ENCODE measurements at places on chromosomes 1 and 21.
A peak's percentile ranks its signal among the peaks of the same experiment; 100 is the strongest.

DNA sequence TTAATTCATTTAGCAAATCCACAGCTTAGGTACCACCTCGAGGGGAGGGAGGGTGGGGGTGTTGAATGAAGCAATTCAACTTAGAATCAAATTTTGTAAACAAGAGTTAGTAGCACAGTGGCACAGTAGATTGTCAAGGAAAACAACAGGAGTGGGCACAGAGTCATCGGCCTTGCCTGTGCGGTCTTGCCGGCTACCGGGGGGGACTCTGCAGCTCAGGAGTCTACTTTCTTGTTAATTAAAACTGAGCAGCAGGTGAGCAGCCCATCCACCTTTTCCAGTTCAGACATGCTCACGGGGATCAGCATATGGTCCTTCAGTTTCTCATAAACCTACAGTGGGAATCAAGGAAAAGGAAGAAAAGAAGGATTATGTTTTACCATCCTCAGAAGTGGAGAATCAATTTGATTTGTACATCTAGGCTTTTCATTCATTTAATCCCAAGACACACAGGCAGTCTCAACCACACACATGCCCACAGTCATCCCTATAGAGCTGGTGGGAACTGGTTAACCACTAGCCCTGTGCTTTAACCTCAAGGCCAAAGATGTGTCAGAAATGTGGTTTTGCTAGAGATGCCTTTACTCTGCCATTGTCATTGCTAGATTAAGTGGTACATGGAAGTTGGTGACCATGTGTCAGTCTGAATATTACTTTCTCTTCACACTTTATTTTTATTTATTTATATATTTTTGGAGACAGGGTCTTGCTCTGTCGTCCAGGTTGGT, 45.0 kb upstream of the BCL10 start:
- DNase-seq, result peak; percentile 88

- peak; percentile 76 for DNase-seq
Observed at GRCh38 chr1:214584805-214585766, 17.9 kb upstream of the CENPF start.

DNA sequence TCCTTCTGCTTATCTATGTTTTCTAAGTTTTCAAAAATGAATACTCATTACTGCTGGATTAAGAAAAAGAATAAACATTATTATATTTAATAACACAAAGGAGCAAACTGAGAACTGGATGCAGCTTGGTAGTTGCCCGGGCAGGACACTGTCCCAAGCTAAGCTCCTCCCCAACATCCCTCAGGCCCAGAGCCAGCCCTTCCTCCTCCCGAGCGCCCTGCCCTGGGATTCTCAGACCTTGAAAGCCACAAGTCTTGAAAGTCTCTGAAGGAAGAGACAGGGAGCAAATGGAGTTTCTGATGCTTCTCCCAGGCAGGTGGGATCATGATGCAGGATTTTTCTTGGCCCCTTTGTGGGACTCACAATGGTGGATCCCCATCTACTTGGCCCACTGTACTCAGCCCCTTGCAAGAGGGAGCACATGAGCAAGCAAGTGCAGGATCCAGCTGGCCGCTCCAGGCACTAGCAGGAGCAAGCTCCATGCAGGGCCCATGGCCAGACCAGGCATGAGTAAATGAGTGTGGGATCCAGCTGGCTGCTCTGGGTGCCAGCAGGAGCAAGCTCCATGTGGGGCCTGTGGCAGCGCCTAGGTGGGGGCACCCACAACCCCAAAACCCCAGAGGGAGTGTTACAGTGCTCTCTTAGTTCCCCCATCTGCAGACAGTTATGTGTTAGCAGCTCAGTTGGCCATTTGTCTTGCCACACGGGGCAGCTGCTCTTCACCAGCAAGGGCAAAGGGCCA, 32.1 kb upstream of the RAB4A start:
- DNase-seq, result peak; percentile 36

- DNase-seq, result no peak
Observed at GRCh38 chr1:178973652-178974101, 52.0 kb upstream of the FAM20B start.

GRCh38 chr1:178371933-178372388, 124.8 kb downstream of the CLEC20A start:
- no peak for DNase-seq

- DNase-seq, result no peak
Observed at GRCh38 chr1:75394386-75395139, 216.4 kb downstream of the SLC44A5 start.

DNA sequence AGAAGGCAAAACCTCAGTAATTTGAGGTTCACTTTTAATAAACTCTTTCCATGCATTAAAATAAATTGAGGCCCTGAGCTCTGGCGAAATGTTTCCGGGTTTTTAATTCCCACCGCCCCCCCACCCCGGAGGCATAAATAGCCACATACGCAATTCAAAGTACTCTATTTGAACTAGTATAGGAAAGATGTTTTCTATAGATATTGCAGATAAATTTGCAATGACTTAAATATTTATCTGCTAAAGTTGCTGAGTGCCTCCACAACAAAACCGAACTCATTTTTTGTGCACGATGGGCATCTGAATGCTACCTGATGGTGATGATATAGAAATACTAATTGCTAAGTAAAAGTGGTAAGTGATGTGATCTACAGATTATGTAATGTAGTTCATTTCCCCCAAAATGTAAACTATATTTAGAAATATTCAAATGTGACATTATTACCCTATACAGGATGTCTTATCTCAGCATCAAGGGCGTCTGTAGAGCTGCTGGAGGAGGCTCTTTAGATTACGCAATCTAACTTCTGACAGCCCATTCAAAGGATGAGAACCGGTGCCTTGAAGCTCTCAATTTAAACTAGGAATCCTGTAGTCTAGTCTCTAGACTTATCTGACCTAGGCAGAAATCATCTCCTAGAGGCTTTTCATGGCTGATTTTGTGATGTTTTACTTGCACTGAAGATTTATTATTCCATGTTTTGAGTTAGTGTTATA, 8.5 kb downstream of the IRF2BP2 start:
- DNase-seq, result peak; percentile 72

GRCh38 chr1:165342587-165342986, 13.9 kb downstream of the LMX1A start:
- DNase-seq, result no peak

DNA sequence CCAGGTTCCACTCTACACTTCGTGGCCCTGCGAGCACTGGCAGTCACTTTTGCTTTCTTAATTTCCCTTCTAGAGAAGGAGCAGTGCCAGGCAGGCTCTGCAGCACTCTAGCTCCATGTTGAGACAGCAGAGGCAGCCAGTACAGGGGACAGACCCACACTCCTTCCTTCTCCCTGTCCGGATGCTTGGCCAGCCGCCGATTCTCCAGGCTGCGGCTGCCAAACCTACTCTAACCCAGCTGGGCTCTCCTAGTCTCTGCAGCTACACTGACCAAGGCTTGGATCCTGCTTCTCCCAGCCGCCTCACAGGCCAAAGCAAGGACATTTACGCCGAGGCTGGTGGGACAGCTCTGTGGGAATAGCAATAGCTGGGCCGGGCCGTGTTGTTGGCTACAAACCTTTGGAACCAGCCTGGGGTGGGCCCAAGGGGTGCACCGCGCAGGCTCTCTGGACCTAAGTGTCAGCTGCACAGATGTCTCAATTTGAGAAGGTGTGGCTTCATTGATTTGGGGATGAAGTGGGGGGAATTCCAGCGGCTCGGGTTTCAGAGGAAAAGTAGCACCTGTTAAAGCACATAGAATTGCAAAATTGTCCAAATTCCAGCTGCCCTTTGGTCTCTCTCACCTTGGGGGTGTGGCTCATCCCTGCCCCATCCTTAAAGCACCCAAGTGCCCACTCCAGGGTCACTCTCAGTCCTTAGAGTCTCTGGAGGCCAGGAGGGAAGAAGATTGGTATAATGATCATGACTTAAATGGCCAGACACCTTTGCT, 3.2 kb downstream of the BARHL2 start:
- no peak for DNase-seq

- DNase-seq, result no peak
Observed at GRCh38 chr21:42624095-42624790, 29.2 kb upstream of the PDE9A start.

GRCh38 chr1:155083052-155083541, 4.5 kb downstream of the EFNA3 start:
- DNase-seq, result no peak

GRCh38 chr1:147851149-147851548, 51.4 kb upstream of the GJA8 start:
- DNase-seq, result peak; percentile 11

DNA sequence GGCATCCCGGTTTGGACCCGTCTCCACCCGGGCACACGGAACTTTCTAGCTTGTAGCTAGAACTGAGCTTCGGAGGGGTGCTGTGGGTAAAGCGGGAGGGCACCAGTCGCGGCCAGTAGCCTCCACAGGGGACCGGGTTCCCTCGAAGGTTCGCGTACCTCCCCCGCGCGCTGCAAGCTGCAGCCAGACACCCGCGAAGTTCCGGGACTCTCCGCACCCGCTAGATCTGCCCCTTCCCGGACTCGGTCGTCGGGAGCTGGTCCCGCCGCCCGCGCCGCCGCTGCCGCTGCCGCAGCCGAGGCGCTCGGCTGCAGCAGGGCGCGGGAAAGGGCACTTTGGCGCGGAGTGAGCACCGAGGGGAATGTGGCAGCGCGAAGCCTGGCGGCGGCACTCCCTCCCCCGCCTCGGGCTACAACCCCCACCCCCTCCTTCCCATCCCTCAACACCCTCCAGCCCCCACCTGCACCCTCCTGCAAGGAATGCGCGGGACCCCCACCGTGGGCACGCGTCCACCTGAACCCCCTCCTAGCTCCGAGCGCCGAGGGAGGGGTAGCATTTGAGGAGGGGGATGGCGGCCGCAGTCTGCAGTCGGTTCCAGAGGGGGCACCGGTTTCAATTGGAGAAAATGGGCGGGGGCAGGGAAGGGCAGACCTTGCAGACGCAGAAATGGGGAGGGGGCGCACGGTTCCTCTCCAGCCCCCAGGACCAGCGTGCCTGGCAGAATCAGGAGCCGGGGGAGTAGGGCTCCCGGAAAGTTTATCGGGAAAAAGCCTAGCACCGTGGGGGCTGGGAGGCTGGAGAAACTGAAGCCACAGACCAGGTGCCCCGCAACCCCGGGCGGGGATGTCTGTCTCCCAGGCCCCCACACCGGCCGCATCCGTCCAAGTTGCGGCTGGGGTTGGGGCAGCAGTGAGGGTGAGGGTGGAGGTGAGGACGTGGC, 968 bp downstream of the CSMD2 start:
- DNase-seq, result peak; percentile 36

DNA sequence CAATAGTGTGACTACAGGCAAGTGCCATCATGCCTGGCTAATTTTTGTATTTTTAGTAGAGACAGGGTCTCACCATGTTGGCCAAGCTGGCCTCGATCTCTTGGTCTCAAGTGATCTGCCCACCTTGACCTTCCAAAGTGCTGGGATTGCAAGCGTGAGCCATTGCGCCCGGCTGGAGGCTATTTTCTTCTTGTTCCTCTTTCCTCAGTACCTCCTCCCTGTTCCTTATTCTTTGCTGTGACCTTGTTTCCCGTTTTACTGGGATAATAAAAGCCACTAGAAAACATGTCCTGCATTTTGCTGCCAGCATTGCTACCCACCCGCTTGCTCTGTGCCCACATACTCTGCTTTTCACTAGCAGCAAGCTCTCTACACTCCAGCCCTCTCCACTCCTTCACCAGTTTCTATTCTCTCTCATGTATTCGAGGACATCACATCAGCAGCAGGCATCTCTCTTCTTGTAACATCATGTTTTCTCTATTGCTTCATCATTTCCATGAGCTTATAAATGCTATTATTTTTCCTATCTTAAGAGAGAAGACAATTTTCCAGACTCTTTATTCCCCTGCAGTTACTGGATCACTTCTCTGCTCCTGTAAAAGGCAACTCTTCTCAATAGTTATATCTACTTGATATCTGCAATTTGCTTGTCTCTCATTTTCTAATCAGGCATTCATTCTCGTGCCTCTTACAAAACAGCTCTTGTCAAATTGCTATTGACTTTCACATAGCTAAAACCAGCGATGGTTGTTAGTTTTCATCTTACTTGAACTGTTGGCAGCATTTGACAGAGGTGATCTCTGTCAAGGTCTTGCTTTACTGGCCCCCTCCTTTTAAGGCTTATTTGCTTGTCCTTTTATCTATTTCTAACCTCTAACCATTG, 34.5 kb upstream of the C21orf91 start:
- DNase-seq, result no peak

DNA sequence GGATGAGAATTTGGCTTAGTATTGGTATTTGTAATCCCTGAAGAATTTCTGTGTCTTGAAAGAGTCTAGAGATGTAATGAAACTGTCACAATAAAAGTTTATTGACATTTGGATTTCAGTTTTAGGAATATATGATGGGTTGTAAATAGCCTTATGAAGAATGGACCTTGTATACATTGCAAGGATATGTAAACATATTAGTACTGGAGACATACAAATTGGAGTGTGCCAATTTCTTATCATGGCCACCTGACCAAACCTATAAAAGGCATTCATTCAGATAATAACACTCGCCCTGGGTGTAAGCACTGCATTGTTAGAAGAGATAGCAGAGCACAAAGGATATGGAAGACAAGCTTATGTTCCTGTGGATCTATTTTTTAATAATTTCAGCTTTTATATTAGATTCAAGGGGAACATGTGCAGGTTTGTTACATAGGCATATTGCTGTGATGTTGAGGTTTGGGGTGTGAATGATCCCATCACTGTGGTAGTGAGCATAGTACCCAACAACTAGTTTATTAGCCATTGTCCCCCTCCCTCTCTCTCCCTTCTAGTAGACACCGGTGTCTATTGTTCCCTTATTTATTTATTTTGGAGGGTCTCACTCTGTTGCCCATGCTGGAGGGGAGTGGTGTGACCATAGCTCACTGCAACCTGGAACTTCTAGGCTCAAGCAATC, 8.6 kb downstream of the S1PR1 start:
- no peak for DNase-seq

DNA sequence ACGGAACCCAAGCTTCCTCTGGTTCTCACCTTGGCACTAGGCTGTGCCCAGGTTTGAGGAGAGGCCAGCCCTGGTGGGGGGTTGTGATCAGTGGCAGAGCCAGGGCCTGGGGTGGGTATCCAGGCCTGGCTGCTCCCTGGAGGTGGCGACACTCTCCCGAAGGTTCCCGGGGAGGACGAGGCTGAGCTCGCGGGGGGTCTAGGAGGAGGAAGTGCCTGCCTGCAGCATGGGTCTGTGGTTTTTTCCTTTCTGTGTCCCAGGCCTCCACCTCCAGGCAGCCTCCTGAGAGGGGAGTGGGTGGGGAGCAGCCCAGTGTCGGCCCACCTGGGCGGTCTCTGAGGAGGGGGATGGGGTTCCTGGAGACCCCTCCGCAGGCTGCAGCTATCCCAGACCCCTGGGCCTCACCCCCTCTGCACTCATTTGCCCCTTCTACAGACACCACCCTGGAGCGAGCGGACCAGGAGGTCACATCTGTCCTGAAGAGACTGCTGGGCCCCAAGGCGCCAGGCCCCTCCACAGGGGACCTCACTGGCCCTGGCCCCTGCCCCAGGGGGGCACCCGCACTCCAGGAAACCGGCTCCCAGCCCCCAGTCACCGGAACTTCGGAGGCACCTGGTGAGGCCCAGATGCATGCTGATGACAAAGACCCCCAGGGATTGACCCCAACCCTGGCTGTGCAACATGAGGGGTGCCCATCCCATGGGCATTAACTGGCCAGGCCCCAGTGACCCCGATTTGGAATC, 44.3 kb downstream of the TRIM11 start:
- no peak for DNase-seq

DNA sequence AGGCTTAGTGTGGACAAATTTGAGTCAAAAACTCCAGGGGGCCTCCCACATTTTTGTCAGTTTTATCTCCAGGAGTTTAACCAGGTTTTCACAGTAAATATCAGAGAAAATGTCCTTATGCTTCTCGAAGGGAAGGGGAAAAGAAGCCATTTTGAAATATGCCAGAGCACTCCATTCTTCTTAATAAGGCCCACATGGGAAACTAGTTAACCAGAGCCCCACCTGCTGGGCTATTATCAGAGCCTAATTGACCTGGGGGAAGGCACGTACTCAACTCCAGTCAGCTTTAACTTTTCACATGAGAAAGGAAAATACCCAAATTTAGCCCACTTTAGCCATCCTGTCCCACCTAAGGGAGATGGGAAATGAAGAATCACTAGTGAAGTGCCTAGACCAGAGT, 296.3 kb downstream of the PTBP2 start:
- peak; percentile 13 for DNase-seq
